CD4-positive, alpha-beta T cell (primary cell): ENCODE measurements at places on chromosomes 7 and 10.
A peak's percentile ranks its signal among the peaks of the same experiment; 100 is the strongest.

GRCh38 chr10:49377256-49377655 lies 18.6 kb downstream of the DRGX start:
- no peak for DNase-seq

- peak; percentile 41 for DNase-seq
Observed at GRCh38 chr7:138865843-138866242, 67.8 kb upstream of the ATP6V0A4 start.

- no peak for DNase-seq
Observed at GRCh38 chr10:118373786-118374185, 31.7 kb upstream of the FAM204A start.

- DNase-seq: no peak
Observed at GRCh38 chr10:124598196-124598595, 136.6 kb downstream of the LHPP start.

DNA sequence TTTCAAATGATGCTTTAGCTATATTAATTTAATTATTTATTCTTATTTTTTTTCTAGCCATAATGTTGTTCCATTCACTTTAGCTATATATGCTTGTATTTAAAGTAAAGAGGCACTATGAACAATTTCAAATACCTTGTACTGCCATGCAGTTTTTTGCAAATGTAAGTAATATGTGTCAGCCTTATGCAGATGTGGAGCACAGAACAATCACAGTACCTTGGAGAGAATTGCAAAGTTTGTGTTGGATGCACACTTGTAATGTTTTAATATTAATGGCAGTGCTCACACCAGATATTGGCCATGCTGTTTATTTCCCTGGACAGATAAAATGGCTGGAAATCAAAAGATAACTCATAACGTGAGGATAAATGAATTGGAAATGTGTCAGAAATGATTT lies 663.5 kb upstream of the SEMA3D start:
- no peak for DNase-seq

GRCh38 chr10:28544058-28544457 lies 11.1 kb downstream of the WAC start:
- DNase-seq: no peak

- DNase-seq: no peak
Observed at GRCh38 chr7:15719311-15719710, 32.8 kb upstream of the MEOX2 start.

DNA sequence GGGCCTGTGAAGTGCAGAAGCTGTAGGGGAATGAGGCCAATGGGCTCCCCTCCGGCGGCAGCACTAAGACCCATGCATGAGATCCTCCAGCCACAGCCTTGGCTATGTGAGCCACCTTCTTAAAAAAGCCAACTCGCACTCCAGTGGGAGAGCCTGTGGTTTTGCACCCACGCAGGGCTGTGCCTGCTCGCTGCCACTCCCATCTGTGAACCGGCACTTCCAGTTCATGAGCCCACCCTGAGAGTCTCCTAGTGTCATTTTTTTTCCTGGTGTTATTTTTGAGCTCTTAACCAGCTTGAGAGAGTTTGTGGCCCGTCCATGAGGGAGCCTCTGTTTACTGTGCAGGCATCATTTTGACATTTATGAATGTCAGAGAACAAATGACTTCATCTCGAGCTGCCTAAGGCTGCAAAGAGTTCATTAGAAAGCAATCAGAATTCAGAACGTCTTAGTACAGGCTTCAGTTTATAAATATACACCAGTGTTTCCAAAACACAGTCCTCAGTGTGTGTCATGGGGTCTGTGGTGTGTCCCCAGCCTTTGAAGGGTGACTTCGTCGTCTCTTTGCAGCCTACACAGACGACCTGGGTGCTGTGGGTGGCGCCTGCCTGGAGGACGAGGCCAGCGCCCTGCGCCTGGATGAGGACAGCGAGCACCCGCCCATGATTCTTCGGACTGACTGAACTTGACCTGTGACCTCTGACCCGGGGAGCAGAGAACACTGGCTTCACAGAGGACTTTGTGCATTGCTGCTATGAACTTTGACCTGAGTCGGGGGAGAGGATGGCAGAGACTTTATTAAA lies 40.4 kb downstream of the WIPI2 start:
- DNase-seq: no peak

DNA sequence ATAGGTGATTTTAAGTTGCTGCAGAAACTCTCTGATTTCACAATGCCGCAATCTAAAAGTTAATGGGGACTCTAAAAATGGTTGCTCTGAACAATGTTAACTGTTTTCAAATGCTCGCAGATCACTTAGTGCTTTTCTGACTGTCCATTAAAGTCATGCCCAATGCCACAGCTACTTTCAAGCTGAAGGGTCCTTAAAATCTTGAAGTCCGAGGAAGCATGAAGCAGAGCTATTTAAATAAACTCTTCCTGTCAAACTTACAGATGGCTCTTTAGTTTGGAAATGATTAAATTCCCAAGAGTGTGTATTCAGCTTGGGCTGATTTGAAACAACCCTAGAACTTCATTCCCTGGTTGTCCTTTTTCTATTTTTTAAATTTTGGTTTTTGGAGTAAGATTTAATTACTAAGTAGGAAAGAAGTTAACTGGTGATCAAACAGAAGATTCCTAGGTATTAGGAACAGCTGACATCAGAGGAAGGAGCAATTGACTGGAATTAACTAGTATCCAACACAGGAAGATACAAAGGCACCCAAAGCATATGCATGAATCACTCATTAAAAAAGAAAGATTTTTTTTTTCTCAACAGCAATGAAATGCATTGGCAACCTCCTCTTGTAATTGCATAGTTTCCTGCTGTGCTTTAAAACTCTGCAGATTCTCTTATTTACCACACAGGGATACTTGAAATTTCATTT lies 105.1 kb downstream of the NRP1 start:
- no peak for DNase-seq

DNA sequence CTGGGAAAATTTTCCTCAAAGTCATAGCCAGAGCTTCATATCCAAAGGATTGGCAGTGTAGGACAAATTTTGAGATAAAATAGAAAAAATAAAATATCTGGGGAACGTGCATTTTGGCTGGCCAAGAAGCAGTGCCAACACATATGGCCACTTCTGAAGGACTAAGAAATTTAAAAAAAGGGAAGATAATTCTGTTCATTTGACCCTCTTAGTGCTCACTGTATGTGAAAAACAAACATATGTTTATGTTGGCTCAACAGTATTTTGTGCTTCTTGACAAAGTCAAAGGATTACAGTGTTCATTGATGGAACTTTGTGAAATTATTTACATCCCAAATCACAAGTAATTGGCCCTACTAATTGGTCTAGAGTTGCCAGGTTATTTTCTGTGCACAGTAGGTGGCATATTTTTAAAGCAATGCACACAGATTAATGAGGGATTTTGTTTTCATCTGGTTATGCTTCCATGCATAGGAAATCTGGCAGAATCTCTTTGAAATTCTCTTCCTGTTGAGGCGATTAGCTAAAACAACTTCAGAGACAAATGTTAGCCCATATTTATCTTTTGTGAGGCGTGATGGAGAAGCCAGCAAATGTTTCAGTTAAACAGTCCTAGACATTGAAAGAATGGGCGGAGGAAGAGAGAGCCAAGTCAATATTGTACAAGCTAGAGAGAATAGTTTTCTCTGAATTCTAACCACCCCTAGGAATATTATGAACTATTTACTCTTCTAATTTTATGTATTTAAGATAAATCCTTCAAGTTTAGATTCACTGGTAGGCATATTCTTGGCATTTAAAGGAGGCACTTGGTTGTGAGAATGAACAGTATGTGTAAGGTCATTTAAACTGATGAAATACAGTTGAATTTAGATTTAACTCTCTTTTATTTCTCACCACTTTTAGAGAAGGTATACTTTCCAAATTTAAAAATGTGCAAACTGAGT lies 237.7 kb upstream of the MBL2 start:
- DNase-seq: no peak

- DNase-seq: peak; percentile 46
Observed at GRCh38 chr10:83871187-83872081, 267.9 kb upstream of the GHITM start.

DNA sequence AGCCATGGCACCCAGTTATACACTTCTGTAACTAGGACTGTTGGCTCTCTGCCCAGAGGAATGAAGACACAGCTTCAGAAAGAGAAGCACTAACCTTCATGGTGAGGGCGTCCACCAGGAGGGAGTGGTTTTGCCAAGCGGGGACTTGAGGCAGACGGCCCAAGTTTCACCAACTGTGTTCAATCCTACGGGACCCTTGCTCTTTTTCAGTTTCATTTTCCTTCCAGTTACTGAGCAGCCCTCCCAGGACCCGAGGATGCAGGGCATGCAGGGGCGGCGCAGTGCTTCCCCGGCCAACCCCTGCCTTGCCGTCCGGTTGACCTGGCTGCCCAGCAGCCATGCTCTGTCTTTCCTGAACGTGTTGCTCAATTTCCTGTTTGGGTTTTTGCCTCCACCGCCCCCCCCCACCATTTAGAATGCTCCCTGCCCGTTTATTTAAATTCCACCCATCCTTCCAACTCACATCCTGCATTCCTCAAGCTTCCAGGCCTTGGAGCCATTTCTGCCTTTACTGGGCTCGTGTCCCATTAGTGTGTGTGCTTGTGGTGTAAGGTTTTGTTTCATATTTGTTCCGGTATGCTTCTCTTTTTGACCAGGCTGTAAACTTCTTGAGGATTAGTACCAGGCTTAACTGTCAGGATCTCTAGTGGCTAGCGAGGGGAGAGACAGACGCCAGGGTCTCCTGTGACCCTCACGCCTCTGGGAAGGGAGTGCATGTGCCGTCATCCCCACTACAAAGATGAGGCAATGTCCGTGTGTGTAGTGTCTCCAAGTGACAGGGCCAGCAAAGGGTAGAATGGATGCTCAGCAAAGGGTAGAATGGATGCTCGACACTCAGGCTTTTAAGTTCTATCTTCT lies 31.6 kb downstream of the IL15RA start:
- DNase-seq: no peak

GRCh38 chr10:3738855-3739350 lies 46.1 kb downstream of the KLF6 start:
- no peak for DNase-seq

DNA sequence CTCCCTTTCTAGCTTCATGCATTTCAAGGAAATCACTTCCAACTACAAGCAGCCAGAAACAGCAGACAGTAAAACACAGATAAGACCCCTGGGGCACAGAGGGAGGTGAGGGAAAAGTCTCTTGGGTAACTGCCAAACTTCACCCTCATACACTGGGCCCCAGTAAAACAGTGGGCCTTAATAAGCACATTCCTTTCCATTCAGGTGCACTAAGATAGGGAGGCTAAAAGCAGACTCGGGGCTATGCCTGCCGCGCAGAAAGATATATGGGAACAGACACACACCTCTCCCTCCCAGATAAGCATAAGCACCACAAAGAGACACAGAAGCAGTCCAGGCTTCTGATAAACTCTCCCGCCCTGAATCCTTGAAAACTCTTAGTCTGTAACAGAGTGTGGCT lies 117.0 kb downstream of the TYW1B start:
- no peak for DNase-seq

GRCh38 chr7:1845536-1846311 lies 175.6 kb downstream of the ELFN1 start:
- DNase-seq: no peak

DNA sequence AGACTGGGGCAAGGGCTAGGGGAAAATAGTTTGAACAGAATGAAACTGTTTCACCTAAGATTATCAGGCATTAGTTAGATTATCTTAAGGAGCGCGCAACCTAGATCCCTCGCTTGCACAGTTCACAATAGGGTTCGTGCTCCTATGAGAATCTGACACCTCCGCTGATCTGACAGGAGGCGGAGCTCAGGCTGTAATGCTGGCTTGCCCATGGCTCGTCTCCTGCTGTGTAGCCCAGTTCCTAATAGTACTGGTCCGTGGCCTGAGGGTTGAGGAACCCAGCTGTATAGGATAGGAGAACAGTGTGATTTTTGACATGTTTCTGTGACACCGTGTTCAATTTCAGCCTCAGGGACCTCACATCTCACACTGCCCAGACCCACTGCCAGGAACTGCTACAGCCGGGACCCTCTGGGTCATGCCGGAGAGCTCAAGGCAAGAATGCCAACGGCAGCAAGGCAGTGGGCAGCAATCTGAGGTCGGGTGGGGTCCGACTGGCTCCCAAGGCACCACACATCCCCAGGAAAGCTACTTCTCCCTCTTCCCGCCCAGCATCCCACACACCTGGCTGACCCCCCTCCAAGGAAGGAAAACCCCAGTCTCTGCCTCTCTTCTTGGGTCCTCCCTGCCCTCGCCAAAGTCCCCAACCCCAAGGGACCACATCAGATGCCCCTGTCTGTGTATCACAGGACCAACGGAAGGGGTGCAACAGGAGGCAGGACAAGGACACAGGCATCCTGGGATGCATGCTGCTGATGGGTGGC lies 31.7 kb downstream of the CAMK2B start:
- DNase-seq: no peak
